ENCODE measurements at places on chromosomes 3 and 15.

GRCh38 chr15:68234060-68234459 lies 4.5 kb upstream of the CLN6 start:
- DNase-seq, result no peak

DNA sequence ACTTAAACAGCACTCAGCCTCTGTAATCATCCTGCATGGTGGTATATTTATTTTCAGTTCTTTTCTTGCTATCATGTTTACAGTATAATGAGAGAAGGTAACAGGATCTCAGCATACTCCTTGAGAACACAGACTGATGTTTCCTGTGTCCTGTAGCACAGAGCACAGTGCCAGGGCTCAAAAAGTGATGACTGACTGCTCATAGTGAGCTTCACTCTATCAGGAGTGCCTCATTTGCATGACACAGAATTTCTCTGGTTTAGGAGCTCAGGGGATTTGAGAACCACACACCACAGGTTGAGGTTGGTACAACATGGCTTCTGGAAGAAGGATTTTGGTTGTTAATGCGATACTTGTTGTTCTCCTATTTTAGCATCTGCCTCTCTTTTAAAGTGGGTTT lies 68.5 kb upstream of the SLC2A2 start:
- DNase-seq, result no peak

DNA sequence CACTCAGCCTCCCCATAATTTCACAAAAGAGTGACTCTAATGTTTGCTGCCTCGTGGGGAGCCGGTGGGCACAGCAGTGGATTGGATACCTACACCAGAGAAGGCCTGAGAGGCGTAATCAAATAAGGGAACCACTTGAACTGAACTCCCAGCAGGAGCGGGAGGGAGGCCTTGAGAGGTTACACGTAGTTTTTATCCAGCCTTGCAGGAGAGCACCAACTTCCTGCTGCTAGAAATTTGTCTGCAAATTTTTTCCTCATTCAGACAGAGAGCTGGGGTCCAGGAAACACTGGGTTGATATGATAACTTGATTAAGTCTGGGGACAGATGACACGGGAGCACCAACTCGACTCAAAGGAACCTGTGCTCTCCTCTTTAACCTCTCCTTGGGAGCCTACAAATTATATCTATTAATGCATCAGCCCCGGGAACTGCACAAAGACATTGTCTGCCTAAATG lies 69.8 kb downstream of the HES1 start:
- no peak for DNase-seq

GRCh38 chr3:13223574-13224237 lies 150.5 kb upstream of the IQSEC1 start:
- DNase-seq, result peak; percentile 54

DNA sequence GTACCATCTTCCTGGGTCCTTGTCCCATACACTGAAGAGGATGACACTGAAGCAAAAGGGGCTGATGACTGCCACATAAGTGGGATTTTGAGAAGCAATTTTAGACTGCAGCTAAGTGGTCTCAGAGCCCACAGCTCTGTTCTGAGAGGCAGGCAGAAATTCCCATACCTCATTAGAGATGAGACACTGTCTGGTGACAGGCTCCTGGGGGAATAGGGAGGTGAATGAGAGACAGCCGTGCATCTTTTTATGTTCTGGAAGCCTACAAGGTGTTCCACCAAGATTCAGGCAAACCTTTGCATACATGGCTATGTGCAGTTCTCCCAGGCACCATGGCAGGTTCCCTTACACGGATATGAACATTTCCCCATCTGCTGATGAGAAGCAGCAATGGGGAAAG lies 47.2 kb downstream of the LIMD1 start:
- DNase-seq, result no peak

DNA sequence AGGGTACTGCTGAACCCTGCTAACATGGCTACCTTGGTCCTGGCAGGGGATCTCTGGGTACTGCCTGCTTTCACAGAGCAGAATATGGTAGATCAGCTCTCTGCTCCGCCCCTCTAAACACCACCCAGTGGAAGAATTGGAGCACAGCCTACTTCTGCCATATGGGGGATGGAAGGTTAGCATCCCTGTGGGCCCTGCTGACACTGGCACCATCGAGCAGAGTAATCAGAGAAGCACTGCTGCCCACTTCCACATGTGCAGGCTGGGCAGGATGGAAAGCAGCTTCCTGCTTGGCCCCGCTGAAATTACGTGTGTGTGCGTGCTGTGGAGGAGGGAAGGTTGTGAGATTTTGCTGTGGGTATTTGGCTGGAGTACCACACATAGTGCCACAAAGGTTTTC lies 24.8 kb downstream of the CCR1 start:
- DNase-seq, result no peak

DNA sequence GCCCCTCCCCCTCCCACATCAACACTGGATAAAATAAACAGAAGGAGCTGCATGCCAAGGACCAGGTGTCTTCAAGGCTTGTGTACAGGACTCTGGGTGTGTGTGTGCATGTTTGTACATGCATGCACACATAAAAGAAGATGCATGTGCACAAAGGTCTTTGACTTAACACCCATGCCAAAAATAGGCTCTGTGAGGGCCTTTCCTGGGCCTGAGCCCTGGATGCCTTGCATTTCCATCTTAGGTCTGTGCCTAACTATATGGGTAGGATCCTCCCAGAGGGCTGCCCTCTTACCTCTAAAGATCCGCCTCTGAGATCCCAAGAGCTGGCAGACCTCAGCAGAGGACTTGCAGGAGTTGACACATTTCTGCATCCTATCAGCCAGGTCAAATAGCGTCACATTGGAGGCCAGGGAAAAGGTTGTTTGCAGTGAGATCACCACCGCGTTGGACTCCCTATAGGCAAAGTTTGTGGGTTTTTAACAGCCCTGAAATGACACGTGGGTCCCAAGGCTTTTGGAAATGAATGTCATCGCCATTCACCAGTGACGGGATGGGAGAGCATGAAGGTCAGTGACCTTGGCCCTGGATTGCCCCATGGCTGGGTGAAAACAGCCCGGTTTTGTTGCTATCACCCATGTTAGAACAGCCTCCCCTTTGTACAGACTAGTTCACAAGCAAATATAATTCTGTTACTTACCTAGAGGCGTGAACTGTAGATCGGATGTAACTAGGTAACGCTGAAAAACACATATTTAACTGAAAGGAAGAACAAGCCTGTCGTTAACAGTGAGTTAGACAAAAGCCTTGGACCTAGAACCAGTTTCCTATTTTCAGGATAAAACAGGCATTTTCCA lies 54.0 kb downstream of the HEG1 start:
- no peak for DNase-seq

DNA sequence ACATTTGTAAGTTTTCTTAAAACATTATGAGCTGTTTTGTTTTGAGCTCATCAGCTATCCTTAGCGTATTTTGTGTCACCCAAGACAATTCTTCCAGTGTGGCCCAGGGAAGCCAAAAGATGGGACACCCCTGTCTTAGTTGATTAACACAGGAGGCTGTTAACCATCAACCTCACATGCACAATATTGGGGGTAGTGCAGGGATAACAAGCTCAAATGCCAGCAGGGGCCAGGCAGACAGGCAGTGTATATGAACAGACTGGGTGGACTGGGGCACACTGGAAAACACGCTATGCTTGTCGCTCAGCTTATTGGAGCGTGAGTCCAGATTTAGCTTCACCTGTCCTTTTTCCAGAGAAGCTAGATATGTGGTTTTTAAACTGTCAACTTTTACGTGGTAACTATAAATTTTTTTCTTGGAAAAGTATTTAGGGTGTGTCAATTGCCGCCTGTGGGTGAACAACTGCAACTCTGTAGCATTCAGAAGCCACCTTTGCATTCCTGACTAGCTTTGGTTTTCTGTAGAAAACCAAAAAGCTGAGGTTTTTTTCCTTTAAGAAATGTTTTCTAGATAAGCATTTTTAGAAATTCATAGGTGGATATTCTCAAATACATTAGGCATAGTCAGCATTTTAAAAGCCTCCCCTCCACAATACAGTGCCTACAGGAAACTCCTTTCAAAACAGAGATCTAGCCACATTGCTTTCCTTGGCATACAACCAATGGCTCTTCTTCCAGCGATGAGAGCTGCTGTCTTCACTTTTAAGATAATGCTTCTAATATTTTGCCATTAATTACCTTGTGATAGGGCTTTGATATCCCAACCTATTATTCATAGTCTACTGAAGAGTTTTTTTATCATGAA lies 14.6 kb downstream of the PSMD6 start:
- no peak for DNase-seq

- DNase-seq, result peak; percentile 44
Measured at GRCh38 chr3:131036200-131036816, 9.6 kb downstream of the NEK11 start.

GRCh38 chr15:84855136-84855535 lies 29.3 kb upstream of the SLC28A1 start:
- DNase-seq, result no peak

- DNase-seq, result no peak
Measured at GRCh38 chr3:137008976-137009375, 51.2 kb downstream of the IL20RB start.

- peak; percentile 76 for DNase-seq
Measured at GRCh38 chr3:140898340-140899180, 43.1 kb upstream of the SLC25A36 start.

DNA sequence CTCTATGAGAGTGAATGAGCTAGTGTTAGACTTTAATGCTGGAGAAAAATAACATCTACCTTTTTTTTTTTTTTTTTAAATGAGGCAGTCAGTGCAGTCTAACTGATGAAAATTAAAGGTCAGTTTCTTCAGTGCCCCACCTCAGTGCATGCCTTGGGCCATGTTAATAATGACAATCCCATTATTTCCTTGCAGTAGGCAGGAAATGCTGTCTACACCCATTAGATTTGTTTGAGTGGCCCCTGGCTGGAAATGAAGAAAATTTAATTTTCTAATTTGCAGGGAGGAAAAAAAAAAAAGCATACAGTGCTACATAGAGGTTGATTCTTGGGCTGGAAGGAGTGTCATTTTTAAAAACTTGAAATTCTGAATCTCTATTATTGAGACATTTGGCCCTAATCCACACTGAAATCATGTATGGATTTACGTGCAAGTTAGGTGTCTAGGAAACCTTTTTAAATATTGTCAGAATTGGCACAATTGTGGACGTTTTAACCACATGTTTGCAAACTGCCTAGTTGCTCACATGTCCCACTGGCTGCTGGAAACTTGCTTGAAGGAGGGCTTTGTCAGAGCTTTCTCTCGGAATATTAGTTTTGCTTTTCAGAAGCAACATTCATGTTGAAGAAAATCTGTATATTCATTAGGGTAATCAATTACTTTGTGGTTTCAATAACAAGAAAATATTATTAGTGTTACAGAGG lies 18.4 kb downstream of the FNDC3B start:
- no peak for DNase-seq

DNA sequence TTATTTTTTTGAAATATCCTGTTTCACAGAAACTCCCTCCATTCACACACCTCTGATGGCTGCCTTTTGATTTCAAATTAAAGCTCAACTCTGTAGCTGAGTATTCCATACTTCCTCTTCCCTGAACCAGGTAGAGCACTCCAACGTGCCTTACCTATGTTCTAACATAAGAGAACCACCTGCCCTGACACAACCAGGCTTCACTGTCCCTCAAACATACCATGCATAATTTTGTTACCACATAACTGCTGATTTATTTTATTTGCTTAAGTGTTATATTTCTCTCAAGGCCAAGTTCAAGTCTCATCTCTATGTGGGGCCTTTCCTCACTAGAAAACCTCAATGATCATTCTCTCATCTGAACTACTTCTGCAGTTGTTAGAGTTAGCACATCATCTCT lies 209.7 kb downstream of the P3H2 start:
- no peak for DNase-seq

GRCh38 chr15:41958002-41958420 lies 14.3 kb downstream of the EHD4 start:
- DNase-seq, result no peak

DNA sequence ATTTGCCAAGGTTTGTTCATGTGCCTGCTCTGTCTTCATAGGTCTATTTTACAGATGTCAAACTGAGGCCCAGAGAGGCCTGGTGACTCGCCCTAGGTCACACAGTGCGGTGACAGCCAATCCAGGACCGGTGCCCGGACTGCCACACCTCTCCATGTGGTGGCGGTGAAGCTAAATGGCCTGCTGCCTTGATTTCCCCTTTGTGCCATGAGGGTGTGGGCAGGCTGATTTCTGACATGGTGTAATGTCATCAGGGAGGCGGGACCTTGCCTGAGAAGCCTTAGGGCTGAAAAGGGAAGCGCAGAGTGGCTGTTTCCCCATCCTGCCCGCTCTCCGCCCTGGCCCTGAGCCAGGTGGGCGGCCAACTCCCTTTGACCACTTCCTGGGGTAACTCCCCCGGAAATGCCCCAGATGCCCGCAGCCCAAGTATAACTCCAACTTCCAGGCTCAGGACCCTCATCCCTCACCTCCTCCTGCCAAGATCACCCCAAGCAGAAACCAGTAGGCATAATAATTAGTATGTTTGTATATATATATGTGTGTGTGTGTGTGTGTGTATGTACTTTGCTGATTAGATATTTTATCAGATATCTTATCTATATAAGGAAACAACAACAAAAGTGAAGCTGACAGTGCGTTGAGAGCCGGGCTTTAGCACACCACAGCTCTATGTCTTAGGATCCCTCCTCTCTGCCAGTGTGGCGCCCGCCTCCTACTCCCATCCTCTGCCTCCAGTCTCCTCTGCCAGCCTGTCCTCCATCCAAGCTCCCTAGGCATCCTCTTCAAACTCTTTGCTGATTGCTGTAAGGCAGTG lies 63.9 kb downstream of the IQSEC1 start:
- DNase-seq, result peak; percentile 86

DNA sequence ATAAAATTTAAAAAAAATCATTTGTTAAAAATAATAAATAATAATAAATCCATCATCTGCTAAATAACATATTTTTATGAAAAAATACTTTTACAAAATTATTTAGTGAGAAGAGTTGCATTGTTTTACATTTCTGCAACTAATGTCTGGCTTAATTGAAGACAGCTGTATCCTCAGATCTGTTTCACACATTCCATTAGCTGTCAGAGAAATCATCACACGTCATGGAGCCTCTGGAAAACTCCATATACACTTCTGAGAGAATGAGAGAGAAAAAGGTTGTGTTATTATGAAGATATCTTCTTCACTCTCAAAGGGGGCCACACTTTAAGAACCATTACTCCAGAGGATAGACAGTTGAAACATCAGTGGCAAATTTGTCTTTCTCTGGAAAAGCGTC lies 40.8 kb downstream of the CMSS1 start:
- DNase-seq, result no peak

- no peak for DNase-seq
Measured at GRCh38 chr15:60077581-60078359, 73.7 kb downstream of the FOXB1 start.

DNA sequence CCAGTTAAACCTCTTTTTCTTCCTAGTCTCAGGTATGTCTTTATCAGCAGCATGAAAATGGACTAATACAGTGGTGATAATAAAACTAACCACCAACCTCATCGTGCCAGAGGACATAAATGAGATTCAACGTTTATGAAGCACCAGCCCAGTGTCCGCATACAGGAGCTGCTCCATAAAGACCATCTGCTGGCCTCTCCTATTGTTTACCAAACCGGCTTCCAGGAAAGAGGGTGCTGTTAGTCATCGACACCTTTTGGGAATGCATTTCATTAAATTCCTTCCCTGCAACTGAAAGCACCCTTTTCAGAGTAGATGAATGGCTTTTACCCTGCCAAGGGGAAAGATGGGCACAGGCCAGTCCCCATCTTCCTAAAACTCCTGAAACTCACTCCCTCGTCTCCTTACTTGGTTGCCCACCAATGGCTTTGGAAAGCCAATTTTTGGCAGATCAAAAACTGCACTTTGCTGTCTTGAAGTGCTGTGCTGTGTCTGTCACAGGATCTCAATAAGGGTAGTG lies 122.1 kb downstream of the AQP9 start:
- peak; percentile 16 for DNase-seq
